Stimulated activated CD8-positive, alpha-beta memory T cell treated with anti-CD3 and anti-CD28 coated beads, Interleukin-15, amount 100 ng/mL, for 4 hours (primary cell): ENCODE measurements at places on chromosomes 13 and 19.

- no peak for DNase-seq
Observed at GRCh38 chr19:50269653-50270052, 59.5 kb downstream of the KCNC3 start.

GRCh38 chr19:45153339-45154063 is 7.3 kb downstream of the NKPD1 start:
- no peak for DNase-seq

DNA sequence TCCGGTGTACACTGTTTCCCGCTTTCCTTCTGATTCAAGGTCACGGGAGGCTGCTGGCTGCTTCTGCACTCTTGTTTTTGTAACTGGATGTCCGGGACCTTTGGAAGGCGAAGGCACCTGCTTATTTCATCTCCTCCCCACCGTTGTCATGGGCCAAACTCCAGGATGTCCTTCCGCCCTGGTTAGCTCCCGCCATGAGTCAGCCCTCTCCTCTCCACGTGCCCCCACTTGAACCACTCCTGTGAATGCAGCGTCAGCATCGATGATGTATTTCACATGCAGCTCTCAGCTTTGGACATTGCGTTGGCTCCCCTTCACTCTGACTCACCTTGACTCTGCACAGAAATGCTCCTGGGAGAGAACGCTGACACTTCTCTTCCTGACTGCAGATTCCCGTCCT is 5.5 kb upstream of the GALP start:
- no peak for DNase-seq

DNA sequence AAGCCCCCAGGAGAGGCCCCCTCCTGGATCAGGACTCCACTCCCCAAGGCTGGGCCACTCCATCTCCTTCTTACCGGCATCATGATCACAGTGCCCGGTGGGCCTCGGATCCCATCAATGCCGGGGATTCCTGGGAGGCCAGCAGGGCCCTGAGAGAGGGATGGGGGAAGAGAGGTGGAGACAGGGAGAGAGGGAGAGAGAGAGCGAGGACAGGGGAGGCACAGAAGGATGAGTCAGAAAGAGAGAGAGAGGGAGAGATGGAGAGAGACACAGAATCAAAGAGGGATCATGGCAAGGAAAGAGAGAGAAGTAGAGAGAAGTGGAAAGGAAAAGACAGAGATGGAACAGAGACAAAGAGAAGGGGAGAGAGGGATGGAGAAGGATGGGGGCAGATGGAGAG is 13.8 kb downstream of the COL5A3 start:
- DNase-seq: no peak

DNA sequence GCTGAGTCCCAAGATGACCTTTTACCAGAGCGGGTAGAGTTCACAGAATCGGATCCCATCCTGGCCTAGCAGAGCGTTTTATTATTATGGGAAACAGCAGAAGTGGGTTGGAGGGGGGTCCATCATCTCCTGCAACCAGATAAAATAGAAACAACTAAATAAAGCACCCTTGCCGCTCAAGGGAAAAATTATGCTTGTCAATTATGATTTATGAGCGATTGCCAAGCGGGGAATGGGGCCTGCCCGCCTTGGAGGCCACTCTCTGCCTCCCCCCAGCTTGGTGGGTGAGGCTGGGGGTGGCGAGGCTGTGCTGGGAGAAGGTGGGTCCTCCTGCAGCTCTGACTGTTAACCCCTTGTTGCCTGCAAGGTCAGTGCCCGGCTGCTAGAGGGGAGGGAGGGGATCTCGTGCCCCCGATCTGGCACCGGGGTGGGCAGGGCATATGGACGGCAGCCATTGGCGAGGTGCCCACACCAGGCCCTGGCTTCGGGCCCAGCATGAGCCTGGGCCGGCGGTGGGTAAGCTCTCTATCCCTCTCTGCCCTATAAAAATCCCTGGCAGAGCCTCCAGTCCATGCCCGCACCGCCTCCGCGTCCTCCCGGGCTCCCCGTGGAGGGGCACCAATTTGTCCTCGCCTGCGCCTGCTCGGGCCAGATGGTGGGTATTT is 129.1 kb downstream of the URI1 start:
- DNase-seq: no peak

DNA sequence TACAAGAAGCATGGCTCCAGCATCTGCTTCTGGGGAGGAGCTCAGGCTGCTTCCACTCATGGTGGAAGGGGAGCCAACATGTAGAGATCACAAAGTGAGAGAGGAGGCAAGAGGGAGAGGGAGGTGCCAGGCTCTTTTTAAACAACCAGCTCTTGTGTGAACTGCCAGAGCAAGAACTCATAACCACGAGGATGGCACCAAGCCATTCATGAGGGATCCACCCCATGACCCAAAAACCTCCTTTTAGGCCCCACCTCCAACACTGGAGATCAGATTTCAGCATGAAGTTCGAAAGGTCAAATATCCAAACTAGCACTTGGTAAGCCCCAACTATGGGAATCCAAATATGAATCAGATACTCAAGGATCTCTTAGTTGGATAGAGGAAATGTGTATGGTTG is 131.2 kb downstream of the RXFP2 start:
- DNase-seq: no peak

- no peak for DNase-seq
Observed at GRCh38 chr13:57899096-57899495, 267.6 kb downstream of the PCDH17 start.

DNA sequence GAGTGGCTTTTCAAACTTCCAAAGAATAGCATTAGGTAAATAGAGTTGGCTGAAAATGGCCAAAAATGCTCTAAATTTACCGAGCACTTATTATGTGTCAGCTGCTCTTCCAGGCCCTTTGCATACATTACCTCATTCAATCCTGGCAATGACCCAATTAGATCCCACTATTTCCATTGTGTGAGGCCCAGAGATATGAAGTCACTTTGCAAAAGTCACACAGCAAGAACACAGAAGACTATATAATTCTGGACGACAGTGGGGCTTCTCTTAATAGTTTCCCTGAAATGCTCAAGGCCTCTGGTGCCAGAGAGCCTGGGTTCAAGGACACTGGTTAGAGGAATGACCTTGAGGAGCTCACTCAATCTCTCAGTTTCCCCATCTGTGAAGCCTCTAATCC is 146.8 kb downstream of the IER2 start:
- DNase-seq: no peak

DNA sequence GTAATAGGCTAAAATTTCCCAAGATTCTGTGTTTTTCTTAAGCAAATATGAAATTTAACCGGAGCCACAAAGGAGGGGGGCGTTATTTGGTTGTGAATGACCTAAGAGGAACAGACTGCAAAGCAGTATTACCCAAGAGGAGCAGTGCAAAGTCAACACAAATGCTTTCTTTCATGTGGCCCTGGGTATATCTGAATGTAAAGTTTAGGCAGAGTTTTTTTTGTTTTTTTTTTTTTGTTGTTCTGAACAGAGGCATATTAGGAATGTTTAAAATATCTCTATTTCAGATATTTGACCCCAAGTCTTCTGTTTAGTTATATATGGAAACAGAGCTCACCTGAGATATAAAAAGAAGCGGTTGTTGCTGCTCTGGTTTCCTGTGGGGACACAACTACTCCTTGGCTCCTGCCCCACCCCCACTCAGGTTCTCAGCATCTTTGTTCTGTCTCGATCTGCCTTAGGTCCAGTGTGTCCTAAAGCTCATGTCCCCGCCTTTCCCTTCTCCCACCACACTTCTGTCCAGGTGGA is 220.7 kb downstream of the RFC3 start:
- no peak for DNase-seq

DNA sequence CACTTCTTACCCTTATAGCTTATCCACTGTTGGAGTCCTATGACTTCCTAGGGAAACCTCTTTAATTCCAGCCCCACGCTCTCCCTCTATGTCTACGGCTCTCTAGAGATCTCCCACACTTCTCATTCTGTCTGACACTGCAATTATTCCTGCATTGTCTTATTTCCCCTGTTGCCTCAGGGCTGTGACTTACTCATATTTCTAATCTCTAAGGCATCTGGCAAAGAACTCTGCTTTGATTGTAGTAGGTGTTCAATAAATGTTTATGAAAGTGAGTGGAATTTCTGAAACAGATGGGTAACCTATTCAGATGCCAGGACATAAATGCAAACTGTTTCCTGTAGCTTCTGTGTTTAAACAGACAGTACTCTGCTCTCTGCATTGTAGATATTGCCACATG is 102.4 kb upstream of the SERTM1 start:
- no peak for DNase-seq

DNA sequence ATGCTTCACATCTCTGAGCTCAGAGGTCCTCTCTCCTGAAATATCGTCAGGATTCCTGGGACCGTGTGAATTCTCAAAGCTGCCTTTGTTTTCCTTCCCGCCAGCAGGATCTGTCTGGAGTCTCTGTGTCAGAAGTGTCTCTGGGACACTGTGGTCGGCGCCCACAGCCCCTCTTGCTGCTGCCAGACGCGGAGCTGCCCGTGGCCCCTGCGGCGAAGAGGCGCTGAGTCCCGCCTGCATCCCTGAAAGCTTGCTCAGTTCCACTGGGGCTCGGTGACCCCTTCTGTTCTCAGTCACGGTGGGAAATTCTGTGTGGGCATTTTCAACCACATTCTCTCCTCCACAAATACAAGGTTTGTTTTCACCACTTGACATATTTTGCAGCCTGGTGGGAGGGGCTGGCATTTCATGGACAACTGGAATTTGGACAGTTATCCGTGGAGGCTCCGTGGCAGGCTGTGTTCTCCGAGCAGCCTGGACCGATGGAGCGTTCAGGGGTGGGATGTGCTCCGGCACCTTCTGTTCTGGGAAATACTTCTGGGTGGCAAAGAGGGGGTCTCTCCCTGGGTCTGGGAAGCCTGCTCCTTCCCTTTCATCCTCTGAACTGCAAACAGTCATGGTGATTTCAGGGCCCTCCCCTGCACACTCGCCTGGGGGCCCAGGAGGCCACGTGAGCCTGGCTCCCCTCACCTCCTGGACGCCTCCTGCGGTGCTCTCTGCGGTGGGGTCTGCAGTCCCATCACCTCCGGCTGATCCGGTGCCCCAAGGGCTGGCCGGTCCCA is 42.6 kb upstream of the GRTP1 start:
- DNase-seq: no peak

DNA sequence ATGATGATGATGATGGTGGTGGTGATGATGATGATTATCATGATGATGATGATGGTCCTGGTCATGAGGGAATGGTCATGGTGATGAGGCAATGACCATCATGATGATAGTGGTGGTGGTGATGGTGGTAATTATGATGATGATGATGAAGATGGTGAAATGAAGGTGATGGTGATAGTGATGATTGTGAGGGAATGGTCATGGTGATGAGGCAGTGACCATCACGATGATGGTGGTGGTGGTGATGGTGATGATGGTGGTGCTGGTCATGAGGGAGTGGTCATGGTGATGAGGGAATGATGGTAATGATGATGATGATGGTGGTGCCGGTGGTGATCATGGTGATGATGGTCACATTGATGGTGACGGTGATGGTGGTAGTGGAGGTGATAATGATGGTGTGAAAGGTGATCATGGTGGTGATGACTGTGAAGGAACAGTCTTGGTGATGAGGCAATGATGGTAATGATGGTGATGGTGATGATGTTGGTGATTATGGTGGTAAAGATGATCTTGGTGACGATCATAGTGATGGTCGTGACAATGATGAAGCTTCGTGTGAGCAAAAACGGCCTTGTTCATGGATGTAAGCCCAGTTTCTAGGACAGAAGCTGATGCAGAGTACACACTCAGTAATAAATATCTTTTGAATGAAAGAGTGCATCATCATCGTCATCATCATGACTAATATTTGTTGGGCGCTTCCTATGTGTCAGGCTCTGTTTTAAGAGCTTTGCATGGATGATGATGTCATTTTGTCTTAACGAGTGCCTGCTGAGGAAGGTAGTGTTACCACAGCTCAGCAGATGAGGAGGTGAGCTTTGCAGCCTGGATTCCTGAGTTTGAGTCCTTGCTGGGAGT is 17.3 kb downstream of the SBK2 start:
- no peak for DNase-seq

- no peak for DNase-seq
Observed at GRCh38 chr13:104773775-104774174, 1707.6 kb upstream of the SLC10A2 start.
